ENCODE measurements at places on chromosomes 3 and 15. TPM values are rescaled to one million over a fixed set of nuclear protein-coding genes. Genes with fewer than 3 reads are reported as not detected.

Gene LHFPL4
- total RNA-seq = not detected

- no peak for DNase-seq
These were observed 118.5 kb upstream of the SAMMSON start for GRCh38 chr3:69881051-69881450.

GRCh38 chr3:130948929-130949328, 55.0 kb downstream of the ATP2C1 start:
- no peak for DNase-seq

GRCh38 chr3:129629011-129629410, 22.5 kb upstream of the PLXND1 start:
- DNase-seq = no peak
